Kidney epithelial cell (primary cell): ENCODE measurements at places on chromosomes 12 and 14.

DNA sequence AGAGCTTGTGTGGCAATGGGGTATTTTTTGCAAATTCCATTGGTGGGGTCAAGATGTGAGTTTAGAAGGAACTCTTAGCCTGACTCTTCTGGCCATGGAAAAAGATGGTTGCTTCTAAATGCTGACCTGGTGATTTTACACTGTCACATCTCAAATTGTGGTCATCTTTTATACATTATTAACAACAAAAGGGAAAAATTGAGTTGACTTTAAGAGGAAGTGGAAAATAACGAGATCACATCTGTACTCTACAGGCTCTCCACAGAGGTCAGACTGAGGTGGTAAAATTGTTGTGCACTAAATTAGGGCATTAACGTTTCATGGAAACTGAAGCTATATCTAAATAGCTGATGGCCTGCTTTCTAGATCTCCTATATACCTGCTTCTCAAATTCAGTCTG is 44.7 kb downstream of the PTPN11 start:
- DNase-seq = no peak

GRCh38 chr12:50110762-50111351 is 1.2 kb upstream of the COX14 start:
- DNase-seq = peak; percentile 53

- DNase-seq = no peak
Observed at GRCh38 chr14:105041841-105042765, 21.2 kb upstream of the CDCA4 start.

- DNase-seq = no peak
Observed at GRCh38 chr12:125164541-125164940, 99.3 kb downstream of the AACS start.

GRCh38 chr12:1117970-1118563 is 127.0 kb downstream of the ERC1 start:
- no peak for DNase-seq

- DNase-seq = no peak
Observed at GRCh38 chr14:100903672-100904185, at the start of gene RTL1. Gene RTL1, minus strand, starts transcription at chr14:100903722. Its CDS starts 18,934 bp downstream, at chr14:100884788.

GRCh38 chr12:27177706-27178105 is 66.4 kb upstream of the STK38L start:
- DNase-seq = peak; percentile 54

DNA sequence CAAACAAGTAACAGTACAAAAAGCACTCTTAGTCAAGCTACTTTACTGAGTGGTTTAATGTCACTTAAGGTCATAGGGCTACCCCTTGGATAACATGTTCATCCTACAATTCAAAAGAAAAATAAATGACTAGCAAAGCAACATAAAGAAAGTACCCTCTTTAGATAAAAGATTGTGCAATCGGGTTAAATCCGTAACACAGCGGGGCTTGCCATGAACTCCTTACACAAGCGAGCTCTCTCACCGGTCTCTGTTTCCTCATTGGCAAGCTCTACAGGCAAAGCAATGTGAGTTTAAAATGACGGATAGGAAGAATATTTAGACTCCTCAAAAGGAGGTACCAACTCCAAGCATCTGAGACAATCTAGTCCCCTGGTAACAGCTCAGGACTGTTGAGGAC is 140.6 kb downstream of the EGLN3 start:
- no peak for DNase-seq

DNA sequence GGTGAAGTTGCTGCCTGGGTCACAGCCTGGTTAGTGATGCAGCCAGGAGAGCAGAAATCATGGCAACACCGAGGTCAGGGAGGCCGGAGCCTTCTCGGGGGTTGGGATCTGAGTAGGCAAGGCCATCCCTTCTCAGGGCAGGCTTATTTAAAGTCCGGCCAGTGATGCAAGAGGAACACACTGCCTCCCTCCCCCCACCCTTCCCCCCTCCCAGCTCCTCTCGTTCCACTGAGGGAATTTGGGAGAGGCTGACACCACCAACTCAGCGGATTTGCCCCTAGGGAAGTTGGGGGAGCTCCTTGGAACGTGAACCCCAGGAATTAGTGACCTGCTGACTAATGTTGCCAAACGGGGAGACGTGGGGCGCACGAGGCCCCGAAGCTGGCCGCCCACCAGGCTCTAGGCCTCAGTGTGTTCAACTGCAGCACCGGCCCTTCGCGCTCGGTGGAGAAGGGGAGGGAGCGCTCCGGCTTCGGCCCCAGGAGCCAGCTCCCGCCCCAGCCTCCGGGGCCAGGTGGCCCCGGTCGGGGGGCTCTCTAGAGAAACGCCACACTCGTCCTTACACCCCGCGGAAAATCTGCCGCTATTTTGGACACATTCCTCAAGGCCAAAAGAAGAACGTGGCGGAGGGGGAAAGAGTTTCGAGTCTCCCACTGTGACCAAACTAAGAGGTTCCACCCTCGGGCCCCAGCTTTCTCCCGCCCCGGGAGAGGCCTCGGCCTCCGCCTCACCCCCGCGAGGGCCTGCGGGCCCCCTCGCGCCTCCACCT is 1.6 kb downstream of the CTDSP2 start:
- DNase-seq = no peak

GRCh38 chr12:11917501-11917900 is 153.2 kb upstream of the BCL2L14 start:
- DNase-seq = no peak

DNA sequence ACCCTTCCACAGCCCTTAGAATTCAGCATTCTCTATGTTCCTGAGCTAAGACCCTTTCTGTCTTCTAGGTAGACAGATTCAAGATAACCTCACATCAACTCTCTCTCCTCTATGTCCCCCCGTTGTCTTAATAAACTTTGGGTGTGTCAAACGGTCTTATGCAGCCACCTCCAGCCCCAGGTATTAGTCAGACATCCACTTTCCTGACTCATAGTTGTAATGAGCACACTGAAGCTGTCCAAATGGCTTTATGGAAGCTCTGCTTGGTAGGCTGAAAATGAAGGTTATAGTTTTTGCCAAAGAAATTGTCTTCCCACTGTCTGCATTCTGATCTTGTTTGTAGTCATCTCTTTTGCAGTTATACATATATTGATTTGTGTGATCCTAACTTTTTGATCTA is 482.0 kb downstream of the RMST start:
- DNase-seq = no peak

DNA sequence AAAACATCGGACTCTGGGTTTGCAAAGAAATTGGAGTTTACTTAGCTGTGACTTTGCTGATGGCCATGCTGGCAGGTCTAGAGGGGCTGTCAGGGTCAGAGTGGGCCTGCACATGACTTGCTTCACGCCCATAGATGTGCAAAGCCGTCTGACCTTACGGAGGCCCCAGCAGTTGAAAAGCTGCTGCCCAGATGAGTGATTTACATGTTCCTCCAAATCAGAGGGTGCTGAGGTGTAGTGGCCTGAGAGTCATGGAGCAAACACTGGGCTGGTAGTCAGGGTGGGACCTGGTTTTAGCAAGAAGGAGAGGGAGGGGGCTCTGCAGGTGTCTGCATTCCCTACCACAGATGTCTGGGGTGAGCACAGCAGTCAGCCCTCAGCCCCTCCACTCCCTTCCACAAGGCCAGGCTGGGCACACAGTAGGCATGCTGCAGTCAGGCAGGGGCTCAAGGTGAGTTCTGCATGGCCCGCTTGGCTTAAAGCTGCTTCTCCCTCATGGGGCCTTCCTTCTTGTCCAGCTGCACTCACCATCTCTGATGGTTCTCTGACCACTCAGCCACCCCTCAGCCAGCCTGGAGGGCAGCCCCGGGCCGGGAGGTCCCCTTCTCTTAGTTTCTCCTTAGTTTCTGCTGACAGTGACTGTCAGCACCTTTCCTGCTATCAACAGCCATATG is 34.2 kb upstream of the EML1 start:
- DNase-seq = no peak

DNA sequence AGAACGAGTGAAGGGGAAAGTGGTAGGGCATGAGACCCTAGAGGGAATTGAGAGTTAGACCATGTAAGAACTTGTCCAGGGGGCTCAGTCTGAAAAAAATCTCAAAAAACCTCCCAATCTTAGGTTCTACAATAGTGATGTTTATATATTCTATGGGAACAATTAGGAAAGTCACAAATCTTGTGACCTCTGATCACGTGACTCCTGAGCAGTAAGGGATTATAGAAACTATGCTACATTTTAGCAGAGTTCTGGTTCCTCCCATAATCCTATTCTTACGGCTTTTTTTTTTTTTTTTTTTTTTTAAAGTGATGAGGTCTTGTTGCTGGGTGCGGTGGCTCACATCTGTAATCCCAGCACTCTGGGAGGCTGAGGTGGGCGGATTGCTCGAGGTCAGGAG is 5.8 kb downstream of the ADCK1 start:
- no peak for DNase-seq

DNA sequence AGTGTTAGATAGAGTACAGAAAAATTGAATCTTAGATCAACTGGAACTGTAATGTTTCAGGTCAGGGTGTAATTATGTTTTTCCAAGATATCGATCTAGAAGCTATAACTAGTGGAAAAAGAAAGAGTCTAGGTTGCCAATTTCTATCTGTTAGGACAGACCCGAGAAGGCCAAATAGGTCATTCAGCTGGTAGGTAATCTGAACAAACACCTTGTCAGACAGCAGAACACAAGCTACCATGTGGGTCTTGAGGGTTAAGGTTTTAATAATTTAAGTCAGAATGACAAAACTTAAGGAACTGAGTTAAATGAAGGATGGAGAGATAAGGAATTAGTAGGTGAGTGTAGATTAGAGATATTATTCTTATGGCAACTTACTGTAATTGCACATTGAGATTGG is 44.9 kb upstream of the KCNMB4 start:
- DNase-seq = no peak

- DNase-seq = no peak
Observed at GRCh38 chr12:50231346-50231745, 52.0 kb downstream of the LIMA1 start.

- no peak for DNase-seq
Observed at GRCh38 chr12:6326316-6327228, 15.3 kb downstream of the TNFRSF1A start.

DNA sequence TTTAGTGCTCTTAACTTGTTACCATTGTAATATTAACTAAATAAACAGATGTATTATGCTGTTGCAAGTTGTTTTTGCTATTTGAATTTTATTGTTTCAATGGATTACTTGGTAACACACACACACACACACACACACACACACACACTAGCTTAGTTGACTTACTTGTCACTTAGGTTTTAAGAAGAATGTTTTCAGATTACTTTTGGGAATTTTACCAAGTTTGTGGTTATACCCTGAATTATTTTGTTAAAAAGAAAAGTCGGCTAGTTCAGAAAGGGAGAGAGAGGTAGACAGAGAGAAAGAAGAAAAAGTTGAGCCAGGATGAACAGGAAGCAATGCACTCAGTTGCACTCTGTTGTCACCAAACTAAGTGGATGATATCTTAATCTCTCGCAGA is 5.3 kb downstream of the SSTR1 start:
- DNase-seq = no peak

DNA sequence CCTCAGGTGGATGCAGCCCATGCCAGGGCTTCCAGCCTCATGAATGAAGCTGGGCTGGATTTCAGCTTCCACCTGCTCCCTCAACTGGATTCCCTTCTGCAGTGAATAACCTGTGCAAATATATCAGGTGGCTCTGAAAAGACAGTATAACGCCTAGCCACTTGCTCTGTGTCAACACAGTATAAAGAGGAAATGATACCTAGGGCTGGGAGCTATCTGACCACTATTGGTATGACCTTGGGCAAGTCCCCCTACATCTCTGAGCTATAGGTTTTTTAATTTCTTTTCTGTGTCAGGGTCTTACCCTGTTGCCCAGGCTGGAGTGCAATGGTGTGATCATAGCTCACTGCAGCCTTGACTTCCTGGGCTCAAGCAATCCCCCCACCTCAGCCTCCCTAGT is 19.8 kb downstream of the ISM2 start:
- DNase-seq = no peak
